ENCODE measurements at places on chromosomes 6 and 20.

GRCh38 chr6:105324386-105324950 is 78.4 kb downstream of the PREP start:
- DNase-seq: no peak

- DNase-seq: no peak
Measured at GRCh38 chr6:64113704-64114103, 478.1 kb downstream of the PHF3 start.

DNA sequence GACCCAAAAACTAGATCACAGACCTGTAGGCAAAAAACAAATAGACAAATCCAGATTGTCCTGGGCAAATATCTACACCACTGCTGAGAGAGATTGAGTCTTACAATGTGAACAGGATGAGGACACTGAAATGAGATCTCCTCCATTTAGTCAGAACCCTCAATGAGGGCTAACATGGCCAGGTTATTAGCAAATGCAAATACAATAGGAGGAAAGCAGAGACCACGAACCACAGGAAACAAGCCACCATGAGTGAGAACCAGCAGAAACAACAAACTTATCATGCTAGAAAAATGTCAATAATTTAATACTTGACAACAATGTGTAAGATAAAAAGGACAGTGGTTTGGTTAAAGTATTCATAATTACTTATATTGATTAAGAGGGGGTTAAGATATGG is 162.8 kb downstream of the SYNE1 start:
- DNase-seq: no peak

GRCh38 chr6:117947234-117947633 is 40.2 kb downstream of the SLC35F1 start:
- DNase-seq: no peak

DNA sequence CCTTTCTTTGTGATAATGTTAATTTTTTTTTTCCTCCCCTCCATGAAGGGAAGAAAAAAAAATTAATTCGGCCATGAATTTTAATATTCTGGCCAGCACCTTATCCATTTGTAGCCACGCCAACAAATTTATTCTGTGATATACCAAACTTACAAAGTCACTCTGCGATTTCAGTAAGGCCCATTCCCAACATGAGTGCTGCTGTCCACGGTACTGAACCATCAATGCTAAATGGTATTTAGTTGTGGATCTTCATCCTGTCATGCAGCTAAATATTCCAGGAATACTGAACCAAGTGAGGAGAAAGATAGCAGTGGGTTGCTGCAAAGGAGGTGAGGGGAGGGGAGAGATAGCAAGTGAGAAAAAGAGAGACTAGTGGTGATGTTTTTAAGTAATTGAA is 19.5 kb upstream of the RSPH4A start:
- no peak for DNase-seq

DNA sequence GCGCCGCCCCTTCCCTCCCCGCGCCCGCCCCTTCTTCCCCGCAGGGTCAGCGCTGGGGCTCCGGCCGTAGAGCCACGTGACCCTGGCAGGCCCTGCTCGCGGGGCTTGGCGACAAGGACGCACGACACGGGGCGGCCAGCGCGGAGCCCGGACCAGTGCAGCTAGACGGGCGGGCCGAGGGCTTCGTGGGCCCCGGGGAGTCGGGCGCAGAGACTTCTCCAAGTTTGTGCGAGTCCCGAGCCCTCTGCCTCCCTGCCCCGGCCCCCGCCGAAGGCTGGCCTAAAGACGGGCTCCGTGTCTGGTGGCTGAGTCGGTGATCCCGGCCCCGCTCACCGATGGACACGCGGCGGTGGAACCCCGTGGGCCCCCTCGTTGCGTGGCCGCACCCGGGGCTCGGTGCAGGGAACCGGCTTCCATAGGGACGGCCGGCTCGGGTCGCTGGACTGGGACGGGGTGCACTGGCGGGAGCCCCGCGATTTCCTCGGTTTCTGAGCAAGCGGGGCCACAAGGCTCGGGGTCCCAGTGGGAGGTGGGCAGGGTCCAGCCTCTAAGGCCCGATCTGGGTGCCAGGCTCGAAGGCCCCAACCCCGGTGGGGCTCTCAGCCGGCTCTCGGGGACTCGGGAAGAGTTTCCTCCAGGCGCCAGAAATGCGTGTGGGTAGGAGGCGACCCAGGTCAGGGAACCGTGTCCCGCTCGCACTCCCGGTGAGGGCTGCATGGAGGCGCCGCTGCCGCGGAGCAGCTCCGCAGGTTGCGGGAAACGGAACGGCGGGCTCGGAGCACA is 452 bp upstream of the GATA5 start:
- DNase-seq: no peak

GRCh38 chr6:129140526-129140925 is 257.6 kb downstream of the LAMA2 start:
- no peak for DNase-seq

DNA sequence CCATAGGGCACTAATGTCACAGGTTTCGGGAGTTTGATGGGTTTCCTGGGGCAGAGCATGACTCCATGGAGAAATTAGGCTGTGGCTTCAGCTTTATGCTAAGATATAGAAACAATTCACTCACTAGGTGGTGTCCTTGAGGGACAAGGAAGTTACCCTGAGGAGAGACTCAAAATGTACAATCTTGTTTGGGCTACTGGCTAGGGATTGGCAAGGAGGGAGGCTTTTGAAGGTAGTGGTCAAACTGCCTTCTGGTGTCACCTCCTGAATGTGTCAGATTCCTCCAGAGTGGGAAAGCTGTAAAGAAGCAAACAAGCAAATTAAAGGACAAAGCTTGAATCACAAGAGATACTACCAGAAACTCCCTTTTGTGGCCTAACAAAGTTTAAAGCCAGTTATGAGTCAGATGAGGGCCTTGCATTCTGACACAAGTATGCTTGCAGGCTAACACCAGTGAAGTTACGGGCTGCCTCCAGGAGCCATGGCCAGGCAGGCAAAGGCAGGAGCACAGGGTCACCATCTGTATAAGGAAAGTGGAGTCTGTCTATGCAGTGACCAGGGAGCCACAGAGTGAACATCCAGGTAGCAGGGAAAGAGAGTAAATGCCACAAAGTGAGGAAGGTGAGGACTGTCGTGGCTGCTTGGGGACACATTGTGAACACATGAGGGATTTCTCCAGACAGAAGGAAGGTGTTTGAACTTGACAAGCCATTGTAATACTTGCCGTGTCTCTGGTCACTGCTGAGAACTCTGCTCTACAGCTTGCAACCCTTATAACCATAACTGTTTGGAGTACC is 107.7 kb upstream of the DTNBP1 start:
- no peak for DNase-seq

DNA sequence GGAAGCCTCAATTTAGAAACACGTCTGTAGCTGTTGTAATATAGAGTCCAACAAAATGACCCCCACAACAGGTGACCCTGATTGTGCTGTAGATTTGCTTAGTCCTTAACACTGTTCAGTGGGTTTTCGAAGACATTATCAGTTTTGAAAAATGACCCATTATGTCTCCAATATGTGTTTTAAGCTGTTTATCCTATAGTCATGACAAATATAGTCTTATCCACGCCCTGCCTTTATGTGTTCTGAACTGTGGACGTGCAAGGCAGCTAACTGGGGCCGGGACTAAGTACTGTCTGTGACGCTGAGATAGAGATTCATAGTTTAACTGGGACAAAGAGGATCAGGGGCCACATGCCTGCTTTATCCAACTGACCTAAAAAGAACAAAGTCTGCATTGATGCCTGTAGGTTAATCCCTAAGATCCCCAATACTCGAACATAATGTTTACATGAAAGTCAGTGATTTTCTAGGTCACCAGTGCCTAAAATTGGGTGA is 192.4 kb downstream of the CD83 start:
- DNase-seq: no peak

DNA sequence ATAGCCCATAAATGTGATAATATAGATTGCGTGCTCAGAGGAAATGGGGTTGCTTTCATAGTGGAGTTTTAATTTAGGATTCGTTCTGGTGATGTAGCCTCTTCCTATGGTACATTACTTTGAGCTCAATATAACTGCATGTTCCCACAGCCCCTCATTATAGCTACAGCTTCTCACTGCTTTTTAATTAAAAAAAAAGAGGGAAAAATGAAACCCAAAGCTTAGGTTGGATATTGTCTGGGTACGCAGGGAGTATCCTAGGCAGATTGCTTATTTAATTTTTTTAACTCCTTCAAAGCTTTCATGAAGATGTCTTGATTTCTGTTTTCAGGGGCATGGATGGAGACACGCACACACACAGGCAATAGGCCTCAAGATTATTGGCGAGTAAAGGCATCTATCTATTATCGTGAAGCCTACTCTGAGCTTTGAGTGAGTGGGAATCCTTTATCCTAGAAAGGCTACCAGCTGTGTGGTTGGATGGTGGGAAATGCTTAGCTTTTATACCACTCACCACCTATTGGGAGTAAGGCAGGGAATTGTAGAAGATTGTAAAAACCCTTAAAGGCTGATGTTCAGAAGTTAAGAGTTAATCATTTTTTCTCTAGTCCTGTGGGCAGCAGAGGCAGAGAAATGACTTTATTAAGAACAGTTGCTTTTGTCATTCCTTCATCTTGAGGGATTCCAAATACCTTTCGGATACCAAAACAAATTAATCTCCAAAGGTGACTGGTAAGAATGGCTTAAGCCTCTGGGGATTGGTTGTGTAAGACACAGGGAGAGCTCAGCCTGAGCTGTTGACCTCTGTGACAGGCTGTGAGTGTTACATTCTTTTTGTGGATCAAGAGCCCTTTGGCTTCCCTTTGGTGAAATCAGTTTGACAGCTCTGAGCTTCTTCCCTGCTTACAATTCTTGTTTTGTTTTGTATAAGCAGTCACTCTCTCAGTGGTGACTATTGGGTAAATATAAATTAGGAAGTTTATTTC is 33.4 kb downstream of the CTNNBL1 start:
- DNase-seq: no peak

GRCh38 chr6:10453596-10453995 is 38.7 kb upstream of the TFAP2A start:
- DNase-seq: no peak

GRCh38 chr6:93194480-93194879 is 224.9 kb downstream of the EPHA7 start:
- no peak for DNase-seq

DNA sequence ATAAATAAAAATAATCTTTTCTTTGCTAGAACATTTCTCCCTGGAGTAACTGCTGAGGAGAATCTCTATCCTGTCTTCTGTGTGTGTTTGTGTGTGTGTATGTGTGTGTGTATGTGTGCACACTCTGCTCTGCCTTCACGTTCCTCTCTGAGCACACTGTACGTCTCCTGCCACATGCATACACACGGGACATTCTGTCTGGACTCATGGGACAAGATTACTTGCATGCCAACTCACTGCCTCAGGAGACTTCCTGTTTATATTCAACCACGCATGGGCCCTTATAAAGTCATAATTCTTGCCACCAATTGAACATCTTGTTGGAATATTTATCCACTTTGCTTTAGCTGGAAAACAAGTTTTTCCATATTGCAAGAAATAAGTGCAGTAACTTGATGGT is 930.6 kb downstream of the KIF16B start:
- DNase-seq: no peak

- DNase-seq: no peak
Measured at GRCh38 chr6:159190460-159190859, 21.3 kb downstream of the FNDC1 start.

DNA sequence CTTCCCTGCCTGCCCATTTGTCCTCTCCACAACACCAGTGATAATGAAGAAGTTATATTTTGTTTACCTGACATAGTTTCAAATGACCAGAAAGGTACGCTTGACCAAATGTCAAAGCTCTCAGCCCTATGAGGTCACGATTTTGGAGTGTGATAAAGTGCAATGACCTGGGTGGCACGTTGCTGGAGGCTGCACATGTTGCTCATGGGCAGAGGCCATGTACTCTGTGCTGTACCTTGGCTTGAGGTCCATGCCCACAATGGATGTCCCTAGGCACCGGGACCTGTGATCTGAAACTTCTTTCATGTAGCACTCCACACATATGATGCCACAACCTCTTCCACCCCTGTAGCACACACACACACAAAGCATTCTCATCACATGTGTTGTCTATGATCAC is 164.0 kb upstream of the HEY2 start:
- DNase-seq: no peak

GRCh38 chr6:143685653-143686052 is 7.9 kb downstream of the PHACTR2 start:
- DNase-seq: no peak

DNA sequence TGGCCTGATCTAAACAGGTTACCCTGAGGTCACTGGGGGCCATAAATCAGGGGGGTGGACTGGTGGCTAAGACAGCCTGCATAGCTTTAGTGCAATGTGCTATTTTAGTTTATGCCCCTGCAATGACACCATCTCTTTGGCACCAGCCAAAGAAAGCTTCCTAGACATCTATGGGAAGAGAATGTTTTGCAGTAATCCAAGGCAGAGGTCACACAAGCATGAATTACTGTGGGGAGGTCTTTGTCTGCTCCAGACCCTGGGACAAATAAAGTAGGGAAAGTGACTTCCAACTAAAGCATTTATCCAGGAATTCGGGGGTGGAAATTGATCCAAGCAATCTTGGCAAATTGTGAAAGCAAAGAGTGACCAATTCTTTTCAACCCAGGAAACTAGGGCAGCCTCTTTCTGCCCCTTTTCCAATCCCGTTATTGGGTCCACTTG is 5.3 kb downstream of the RIPOR2 start:
- DNase-seq: no peak

DNA sequence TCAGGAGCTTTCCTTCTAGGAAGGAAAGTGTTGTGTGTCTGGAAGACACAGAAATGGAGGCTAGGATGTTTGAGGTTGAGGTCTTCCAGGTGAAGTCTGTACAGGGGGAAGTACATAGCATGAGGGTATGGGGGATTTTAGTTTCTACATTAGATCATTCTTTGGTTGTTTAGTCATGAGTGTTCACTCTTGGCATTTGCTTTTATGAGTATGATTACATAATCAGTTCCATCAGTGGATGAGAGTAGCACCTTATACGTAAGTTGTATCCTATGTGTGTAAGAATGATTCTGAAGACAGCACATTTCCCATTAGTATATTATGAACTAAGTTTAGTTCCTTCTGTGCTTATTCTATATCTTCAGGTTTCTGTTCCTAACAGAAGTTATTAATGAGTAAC is 1.9 kb downstream of the CDYL start:
- DNase-seq: no peak

- DNase-seq: no peak
Measured at GRCh38 chr6:137769797-137770362, 97.2 kb upstream of the TNFAIP3 start.

DNA sequence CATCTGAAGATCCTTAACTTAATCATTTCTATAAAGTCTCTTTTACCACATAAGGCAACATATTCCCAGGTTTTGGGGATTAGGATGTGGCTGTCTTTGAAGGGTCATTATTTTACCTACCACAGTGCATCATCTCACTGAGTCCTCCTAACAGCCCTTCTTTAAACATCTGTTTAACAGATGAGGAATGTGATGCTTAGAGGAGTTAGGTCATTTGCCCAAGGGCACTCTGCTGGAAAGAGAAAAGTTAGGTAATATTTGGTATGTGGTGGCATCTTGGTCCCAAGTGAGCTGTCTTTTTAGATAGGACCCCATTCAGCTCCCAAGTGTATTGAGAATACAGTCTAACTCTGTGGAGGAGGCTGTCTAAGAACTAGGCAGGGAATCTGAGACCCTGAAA is 11.0 kb downstream of the MMP24 start:
- DNase-seq: no peak

GRCh38 chr6:42049116-42049809 is 1.1 kb upstream of the TAF8 start:
- DNase-seq: no peak
